ENCODE measurements at places on chromosomes 16 and 17.

GRCh38 chr17:9676820-9677310, 31.5 kb downstream of the USP43 start:
- DNase-seq, result no peak

DNA sequence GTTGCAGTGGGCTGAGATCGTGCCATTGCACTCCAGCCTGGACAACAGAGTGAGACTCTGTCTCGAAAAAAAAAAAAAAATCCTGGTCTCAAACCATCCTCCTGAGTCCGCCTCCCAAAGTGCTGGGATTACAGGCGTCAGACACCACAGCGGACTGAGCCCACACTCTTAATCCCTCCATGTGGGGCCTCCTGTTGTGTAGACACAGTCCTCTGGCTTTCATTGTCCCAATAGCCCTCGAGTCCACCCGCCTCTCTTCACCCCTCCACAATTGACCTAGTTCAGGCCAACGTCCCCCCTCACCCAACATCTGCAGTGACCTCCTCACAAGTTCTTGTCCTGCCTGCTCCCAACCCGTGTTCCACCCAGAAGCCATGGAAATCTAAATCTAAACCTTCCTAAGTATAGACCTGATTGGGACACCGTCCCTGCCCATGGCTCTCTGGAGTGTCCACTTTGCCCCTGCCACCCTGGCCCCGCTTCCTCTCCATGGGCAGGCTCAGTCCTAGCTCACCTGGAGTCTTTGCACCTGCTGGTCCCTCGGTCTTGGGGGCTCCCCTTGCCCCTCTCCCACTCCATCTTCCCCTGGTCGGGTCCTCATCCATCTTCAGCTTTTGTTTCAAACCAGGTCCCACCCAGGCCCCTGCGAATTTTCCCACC, 46.7 kb downstream of the HAPSTR1 start:
- no peak for DNase-seq

GRCh38 chr16:30903596-30903995, 7.2 kb downstream of the CTF1 start:
- DNase-seq, result peak; percentile 21

DNA sequence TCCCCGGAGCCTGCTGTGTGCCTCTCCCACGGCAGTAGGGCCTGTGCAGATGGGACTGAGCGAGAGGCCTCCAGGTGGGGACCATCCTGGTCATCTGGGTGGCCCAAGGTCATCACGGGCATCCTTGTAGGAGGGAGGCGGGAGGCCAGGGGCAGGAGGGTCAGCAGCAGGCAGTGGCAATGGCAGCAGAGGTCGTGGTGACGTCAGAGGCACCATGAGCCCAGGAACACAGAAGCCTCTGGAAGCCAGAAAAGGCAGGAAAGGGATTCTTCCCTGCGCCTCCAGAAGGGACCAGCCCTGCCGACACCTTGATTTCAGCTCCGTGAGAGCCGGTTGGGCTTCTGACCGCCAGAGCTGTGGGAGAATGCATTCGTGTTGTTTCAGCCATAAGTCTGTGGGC, 190.3 kb downstream of the BANP start:
- DNase-seq, result no peak

DNA sequence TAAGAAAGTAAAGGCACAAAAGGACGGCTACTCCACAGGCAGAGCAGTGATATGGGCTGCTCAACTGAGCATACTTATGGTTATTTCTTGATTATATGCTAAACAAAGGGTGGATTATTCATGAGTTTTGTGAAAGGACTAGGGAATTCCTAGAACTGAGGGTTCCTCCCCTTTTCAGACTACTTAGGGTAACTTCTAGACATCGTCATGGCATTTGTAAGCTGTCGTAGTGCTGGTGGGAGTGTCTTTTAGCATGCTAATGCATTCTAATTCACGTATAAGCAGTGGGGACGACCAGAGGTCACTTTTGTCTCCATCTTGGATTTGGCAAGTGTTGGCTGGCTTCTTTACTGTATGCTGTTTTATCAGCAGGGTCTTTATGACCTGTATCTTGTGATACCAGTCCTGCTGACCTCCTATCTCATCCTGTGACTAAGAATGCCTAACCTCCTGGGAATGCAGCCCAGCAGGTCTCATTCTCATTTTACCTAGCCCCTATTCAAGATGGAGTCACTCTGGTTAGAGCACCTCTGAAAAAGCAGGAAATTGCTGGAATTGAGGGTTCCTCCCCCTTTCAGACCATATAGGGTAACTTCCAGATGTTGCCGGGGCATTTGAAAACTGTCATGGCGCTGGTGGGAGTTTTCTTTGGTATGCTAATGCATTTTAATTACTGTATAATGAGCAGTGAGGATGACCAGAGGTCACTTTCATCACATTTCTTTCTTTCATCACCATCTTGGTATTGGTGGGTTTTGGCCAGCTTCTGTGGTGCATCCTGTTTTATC, 388.5 kb downstream of the XYLT1 start:
- no peak for DNase-seq

- no peak for DNase-seq
Observed at GRCh38 chr17:30545024-30545423, 67.8 kb downstream of the GOSR1 start.

GRCh38 chr17:49297141-49297540, 64.9 kb downstream of the ZNF652 start:
- DNase-seq, result no peak

- DNase-seq, result no peak
Observed at GRCh38 chr17:51354936-51355335, 94.6 kb downstream of the UTP18 start.

GRCh38 chr16:53503991-53504663, 1.1 kb upstream of the AKTIP start:
- peak; percentile 48 for DNase-seq

DNA sequence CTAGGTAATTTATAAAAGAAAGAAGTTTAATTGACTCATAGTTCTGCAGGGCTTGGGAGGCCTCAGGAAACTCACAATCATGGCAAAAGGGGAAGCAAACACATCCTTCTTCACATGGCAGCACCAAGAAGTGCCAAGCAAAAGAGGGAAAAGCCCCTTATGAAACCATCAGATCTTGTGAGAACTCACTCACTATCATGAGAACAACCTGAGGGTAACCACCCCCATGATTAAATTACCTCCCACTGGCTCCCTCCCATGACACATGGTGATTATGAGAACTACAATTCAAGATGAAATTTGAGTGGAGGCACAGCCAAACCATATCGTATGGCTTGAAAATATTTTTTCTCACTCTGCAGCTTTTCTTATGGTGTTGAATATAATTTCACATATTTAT, 151.7 kb downstream of the ANKFN1 start:
- DNase-seq, result no peak

DNA sequence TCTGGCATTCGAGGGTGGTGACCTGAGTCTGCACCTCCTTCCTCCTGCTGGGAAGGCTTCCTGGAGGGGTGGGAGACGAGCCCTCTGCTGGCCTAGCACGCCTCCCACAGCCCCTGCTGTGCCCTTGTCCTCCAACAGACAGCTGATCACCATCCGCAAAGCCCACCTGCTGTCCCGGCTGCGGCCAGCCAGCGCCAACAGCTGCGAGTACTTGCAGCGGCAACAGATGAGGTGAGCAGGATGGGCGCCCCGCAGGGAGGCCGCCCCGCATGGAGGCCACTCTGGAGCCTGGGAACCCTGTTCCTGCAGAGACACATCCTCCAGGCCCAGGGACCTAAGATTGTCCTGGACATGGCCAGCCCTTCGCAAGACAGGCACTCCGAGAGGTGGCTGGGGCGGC, 21.6 kb downstream of the UBALD1 start:
- no peak for DNase-seq

DNA sequence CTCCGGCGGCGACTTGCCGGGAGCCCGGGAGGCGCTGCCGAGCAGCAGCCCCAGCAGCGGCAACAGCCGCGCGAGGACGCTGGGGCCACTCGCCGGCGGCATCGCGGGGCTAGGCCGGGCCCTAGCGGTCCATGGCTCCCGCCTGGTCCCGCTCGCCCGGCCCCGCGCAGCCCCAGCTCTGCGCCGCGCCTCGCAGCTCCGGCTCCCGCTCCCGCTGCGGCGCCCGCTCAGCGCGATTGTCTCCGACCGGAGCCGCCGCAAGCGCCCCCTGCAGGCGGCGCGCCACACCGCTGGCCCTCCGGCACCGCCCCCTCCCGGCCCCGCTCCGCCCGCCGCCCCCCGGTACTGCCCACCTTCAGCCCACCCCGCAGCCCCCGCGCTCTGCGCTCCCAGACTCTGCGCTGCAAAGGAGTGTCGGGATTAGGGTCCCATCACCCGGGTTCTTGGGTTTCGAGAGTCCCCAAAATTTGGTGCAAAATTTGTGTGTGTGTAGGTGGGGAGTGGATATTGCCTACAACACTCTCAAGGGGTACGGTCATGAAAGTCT, at the start of gene FAM171A2:
FAM171A2 (minus strand) TSS at position 241 of the 547 bp plus-strand sequence; CDS start at position 102, 139 bp downstream.
- DNase-seq, result peak; percentile 74

DNA sequence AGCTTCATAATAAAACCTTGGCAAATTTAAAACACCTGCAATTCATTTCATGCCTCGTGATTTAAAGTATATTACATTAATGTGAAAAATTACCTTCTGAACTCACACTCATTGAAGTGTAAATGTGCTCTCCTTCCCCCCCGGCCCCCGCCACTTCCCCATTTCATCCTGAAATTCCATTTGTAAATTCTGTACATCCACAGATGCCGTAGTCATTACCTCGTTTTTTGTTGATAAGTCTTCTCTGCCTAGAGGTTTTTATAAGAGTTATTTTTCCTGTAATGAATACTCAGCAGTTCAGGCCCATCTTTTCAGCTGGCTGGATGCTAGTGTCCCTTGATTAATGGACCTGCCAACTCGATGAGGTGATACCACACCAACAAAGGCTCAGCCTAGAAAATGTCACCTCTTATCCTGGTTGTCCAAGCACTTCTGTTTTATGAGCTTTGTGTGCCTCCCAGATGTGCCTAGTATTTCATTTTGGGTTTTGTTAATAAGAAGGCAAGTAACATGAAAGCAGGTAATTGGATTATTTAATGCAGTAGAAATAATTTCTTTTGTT, 64.8 kb upstream of the KIFC3 start:
- DNase-seq, result no peak

GRCh38 chr17:61581611-61582349, 9.2 kb downstream of the NACA2 start:
- no peak for DNase-seq

DNA sequence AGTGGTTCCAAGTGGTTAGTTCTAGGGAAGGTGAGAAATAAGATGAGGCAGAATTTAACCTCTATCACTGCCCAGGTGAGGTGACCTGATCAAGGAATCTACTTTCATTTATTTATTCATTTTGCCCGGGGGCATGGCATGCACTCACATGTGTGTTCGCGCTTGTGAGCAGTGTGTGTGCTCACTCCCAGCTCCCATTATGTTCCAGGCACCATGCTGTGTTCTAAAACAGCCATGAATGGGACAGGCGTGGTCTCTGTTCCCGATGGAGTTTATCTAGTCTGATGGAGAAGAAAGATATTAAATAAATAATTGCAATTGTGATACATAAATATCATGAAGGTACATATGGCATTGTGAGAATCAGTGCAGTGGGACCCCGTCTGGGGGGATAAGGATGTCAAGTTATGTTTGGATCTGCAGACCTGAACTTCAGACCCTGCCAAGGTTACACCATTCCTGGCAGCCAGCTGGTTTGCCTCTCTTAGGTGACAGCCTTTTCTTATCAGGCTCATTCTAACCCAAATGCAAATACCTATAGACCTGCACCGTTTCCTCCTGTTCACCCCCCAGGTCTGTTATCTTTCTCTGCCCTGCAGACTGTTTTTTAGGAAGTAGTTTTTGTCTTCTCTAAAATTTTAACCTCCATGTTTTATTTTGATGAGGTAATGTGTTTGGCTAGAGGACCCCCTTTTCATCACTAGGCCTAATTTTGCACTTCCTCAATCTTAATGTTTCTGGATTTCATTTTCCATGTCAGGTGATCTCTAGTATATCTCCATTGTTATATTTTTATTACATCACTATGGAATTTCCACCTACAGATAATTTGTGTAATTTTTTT, 11.8 kb downstream of the CYB5B start:
- no peak for DNase-seq

DNA sequence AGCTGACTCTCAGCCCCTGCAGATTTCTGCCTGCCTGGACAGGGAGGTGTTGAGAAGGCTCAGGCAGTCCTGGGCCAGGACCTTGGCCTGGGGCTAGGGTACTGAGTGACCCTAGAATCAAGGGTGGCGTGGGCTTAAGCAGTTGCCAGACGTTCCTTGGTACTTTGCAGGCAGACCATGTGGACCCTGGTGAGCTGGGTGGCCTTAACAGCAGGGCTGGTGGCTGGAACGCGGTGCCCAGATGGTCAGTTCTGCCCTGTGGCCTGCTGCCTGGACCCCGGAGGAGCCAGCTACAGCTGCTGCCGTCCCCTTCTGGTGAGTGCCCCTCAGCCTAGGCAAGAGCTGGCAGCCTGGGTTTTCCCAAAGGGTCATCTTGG, 3.9 kb downstream of the GRN start:
- DNase-seq, result no peak

- no peak for DNase-seq
Observed at GRCh38 chr17:9897372-9897968, 7.6 kb downstream of the RCVRN start.

DNA sequence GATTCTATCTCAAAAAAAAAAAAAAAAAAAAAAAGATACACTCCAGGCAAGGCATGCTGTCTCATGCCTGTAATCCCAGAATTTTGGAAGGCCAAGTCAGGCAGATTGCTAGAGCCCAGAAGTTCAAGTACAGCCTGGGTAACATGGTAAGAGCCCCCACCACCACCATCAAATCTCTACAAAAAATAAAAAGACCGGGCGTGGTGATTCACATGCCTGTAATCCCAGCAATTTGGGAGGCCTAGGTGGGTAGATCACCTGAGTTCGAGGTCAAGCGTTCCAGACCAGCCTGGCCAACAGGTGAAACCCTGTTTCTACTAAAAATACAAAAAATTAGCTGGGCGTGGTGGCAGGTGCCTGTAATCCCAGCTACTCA, 1.8 kb upstream of the ACLY start:
- no peak for DNase-seq

GRCh38 chr17:7167832-7168231, 11.3 kb downstream of the ASGR1 start:
- DNase-seq, result no peak

- no peak for DNase-seq
Observed at GRCh38 chr16:78556421-78556820, 457.0 kb downstream of the WWOX start.

GRCh38 chr17:49061524-49061943, 64.3 kb downstream of the IGF2BP1 start:
- no peak for DNase-seq

GRCh38 chr17:8859027-8859803, 8.3 kb downstream of the PIK3R6 start:
- DNase-seq, result no peak

- no peak for DNase-seq
Observed at GRCh38 chr16:79597277-79598062, 3.1 kb downstream of the MAF start.

Measured in CD4-positive, alpha-beta T cell treated with Interleukin-6 for 4 hours (primary cell).